ENCODE measurements at places on chromosomes 7 and 10. TPM values are rescaled to one million over a fixed set of nuclear protein-coding genes. Genes with fewer than 3 reads are reported as not detected.

The MPP7 gene
- 14.2 TPM for polyA plus RNA-seq

GRCh38 chr7:115356999-115357702 is 435.3 kb downstream of the MDFIC start:
- DNase-seq = peak; percentile 63

- DNase-seq = no peak
Observed at GRCh38 chr10:21257919-21258318, 267.6 kb downstream of the SKIDA1 start.

DNA sequence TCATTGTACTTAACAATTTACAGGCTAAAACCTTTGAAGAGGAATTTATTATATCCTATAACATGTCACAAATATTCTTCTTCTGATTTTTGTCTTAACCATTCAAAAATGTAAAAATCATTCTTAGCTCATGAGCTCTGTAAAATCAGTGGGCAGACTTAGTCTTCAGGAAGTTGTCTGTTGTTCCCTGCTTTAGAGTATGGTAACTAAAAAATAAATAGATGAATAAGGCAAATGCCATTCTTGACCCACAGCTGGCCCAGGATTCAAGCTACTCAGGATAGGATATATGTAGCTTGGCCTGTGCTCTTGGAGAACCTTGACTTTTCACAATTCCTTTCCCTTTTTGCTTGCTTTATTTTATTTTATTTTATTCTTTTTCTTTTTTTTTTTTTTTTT is 51.5 kb downstream of the LRRC4 start:
- no peak for DNase-seq

DNA sequence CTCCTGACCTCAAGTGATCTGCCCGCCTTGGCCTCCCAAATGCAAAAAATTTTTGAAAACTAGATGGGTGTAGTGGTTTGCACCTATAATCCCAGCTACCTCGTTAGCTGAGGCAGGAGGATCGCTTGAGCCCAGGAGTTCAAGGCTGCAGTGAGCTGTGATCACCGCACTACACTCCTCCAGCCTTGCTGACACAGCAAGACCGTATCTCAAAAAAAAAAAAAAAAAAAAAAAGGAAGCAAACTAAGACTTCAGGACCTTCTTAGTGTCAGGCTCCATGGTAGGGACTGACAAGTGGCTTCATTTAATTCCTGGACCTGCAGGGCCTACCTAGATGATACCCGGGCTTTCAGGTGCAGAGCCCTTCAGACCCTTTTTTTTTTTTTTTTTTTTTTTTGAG is 2.5 kb downstream of the POP7 start:
- DNase-seq = no peak

DNA sequence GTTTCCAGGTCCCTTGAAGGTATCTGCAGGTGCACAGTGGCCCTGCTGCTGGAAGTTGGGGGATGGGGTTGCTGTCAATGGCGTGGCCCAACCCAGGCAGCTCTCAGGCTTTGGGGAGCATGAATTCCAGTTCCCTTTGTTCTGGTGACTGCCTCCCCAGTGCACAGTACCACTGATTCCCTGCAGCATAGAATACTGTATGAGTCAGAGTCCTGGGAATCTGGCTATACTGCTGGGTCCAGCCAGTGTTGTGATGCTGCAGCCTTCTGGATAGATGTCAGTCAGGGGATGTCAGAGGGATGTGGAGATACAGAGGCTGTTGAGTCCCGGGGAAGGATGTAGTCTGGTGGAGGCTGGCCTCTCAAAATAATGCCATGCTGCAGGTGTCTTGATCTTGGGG is 99.3 kb downstream of the LANCL2 start:
- no peak for DNase-seq
